ENCODE measurements at places on chromosomes 1 and 21. TPM values are rescaled to one million over a fixed set of nuclear protein-coding genes. Genes with fewer than 3 reads are reported as not detected.

DNA sequence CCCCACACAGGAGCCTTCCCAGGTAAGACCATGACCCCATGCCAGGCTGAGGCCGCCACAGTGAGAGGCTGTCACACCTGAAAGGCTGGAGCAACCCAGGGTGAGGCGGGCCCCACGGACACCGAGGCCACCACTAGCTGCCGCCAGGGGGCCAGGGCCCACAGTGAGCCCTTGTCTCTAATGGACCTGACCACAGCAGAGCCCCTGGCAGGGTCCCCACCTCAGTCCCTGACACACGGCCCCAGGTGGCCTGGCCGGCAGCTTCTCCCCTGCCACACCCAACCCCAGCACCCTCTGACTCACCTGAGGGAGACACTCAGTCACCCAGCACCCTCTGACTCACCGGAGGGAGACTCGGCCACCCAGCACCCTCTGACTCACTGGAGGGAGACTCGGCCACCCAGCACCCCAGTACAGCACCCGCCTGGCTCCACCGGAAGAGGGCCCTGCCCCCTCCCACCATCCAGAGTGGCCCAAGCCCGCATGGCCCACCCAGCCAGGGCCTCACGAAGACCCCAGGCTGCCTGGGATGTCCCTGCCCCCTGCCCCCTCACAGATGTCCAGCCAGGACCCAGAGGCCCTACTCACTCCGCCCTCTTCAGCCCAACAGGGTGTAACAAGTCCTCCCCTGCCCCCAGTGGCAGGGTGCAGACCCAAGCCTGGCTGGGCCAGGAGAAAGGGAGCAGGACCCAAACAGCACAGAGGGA is 4.4 kb downstream of the DVL1 start:
- DNase-seq, result peak; percentile 56

DNA sequence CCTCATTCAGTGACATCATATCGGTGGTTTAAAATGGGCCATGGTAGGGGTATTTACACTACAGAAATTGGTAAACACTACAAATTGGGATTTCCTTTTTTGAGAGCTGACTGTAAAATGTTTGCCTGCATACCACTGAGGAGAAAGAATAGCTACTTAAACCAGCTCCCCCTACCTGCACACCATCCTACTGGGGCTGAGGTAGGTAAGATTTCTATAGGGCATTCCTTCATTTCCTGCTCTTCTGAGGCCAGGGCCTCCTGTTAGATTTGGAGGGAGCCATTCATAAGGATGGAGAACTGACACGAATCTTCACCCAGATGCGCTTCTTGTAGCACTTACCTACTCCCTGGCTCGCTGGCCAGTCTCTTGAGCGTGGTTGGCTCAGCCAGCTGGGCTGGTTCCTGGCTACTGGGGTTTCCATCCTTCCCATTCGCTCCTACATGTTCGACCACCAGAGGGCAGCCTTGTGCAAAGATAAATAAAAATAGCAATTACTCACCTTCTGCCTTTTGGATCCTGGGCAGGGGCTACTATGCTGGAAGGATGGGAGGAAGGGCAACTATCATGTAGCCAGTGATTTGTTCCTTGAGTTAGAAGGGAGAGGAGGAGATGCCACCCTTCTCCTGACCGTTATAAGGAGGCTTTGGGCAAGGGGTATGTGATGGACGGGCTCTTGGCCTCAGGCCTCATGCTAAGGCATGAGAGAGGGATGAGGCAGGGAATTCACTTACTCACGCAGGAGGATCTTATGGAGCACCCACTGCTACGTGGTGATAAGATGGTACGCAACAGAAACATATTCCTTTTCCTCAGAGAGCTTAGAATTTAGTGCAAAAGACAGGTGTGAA is 10.7 kb downstream of the OPTC start:
- DNase-seq, result peak; percentile 85

The CLEC20A gene
- not detected for total RNA-seq

DNA sequence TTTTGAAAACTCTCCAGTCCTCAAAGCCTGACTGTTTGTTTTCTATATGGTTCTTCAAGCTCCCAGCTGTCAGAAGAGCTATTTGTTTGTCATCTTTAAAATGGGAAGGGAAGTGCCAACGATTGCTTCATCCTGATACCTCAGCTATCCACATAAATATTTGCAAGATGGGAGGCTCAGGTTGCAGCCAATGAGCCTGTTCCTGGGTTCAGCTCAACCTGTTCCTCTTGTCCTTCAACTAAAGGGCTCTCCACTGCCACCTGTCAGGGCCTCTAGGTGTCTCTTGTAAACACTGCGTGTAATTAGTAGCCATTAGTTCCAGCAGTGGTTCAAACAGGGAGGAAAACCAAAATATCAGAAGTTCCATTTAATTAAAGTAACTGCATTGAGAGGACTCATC is 445.1 kb downstream of the AJAP1 start:
- no peak for DNase-seq

The RAB7B gene
- total RNA-seq, result 1.6 TPM

DNA sequence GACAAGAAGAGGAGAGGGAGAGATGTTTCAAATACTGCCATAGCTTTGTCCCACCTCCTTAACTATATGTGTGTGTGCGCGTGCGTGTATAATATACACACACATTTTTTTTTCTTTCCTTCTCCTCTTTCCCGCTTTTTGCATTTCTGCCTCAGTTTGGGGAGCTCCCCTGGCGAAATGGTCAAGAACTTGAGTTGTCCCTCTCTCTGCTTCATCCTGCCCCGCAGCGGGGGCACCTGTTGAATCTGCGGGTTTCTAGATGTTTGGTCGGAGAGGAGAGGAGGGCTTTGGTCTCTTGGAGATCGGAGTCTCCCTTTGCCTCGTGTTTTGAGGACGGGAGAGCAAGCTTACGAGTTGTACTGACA is 504 bp downstream of the SCCPDH start:
- no peak for DNase-seq

- no peak for DNase-seq
These were observed 3.7 kb downstream of the SMYD3 start for GRCh38 chr1:246503341-246503740.

The TNFRSF8 gene
- 0.92 TPM for total RNA-seq

DNA sequence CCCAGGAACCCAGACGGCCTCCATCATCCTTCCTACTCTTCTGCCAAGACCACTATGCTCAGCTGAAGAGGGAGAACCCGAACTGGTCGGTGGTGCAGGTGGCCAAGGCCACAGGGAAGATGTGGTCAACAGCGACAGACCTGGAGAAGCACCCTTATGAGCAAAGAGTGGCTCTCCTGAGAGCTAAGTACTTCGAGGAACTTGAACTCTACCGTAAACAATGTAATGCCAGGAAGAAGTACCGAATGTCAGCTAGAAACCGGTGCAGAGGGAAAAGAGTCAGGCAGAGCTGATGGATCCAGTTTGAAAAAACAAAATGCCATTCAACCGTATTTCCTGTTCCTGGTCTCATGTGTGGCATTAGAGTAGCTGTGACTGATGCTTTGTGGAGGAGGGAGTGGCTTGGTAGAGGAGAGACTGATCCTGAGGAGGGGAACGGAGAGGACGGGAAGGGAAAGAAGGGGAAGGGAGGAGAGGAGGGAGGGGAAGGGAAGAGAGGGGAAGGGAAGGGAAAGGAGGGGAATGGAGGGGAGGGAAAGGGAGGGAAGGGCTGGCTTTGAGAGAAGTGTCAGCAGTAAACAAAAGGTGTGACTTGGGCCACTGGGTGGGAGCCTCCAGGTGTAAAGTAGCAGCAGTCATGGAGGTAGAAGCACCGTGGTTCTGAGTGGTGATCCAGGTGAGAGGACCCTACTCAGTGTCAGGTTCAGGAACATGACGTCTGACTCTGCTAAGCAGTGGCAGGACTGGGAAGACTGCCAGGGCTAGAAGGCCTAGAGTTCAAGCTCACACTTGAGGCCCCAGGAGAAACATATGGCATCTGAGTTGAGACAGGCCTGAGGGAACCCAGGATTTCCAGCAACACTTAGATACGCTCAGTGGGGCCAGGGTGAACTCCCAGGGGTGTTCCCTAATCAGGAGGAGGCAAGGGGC is 846 bp downstream of the HMGB4 start:
- no peak for DNase-seq

DNA sequence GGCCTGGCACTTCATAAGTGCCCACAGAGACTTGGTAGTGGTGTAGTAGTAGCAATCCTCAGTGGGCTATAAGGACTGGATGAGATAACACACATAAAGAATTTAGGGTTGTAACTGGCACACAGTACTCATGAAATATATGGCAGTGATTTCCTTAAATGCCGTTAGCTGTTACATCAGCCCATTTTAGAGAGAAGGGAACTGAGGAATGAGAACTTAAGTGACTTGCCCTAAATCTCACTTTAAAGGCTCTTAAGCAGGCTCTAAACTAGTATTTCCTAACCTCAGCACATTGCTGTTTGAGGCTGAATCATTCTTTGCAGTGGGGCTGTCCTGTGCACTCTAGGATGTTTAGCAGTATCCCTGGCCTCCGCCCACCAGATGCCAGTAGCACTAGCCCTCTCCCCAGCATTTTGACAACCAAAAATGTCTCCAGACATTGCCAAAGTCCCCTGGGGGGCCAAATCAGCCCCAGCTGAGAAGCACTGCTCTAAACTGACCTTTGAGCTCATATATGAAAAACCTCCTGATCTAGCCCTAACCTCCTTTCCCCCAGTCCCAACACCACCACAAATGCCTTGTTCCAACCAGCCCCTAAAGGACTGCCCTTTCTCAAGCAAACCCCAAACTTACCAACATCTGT is 11.6 kb downstream of the CAMK2N1 start:
- DNase-seq, result no peak

DNA sequence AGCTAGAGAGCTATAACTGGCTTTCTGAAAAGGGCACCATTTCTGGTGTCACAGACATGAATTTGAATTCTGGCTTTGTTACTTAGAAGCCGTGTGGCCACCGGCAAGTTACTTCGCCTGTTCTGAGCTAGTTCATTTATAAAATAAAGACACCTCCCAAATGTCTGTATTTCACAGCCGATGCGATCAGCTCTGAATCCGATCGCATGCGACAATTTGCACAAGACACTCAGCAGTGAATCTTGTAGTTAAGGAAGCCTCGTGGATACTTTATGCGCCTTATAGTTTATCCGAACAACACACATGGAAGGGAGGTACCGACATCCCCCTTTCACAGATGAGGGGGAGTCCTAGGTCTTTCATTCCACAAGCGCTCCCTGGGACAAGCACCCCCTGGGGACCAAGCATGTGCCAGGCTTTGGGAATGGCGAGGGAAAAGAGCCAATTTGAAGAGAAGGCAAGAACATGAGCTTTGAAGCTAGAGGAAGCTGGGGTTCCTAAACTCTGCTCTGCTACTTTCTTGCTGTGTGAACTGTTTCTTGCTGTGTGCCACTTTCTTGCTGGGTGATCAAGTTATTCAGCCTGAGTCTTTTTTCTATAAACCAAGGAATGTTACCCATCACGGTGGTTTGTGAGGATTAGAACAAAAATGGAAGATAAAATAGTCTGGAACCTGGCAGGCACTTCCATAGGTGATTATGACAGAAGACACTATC is 3.9 kb downstream of the ID3 start:
- DNase-seq, result no peak

DNA sequence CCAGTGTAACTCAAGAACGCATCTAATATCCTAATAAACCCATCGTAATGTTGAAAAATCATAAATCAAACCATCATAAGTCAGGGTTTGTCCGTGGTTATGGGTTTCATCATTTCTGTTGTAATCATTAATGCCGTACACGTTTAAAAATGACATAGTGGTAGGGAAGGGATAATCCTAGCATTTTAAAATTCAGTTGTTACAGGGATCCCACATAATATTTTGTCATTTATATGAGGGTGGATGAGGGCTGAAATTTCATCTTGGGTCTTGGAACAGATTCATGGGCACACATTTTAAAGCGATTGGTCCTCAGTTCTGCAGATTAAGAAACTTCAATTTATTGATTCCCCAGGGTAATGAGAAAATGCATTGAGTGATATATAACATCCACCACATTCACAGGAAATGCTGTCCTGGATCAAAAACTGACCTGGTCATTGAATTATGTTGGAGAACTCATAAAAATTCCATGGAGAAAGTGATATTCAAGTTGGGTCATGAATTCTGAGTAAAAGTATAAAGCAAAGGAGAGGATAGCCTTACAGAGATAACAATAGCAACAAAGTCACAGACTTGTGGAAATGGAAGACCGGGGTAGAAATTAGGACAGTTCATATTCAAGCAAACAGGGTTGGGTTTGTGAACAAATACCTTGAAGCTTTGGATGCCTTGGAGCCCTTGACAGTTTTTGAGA is 1527.3 kb upstream of the TPTE start:
- DNase-seq, result no peak

- DNase-seq, result peak; percentile 86
These were observed at the start of gene OLFML3 for GRCh38 chr1:113978863-113979702. TSS of gene OLFML3 (plus strand) at chr1:113979474. CDS start at chr1:113979517, 43 bp downstream.

- no peak for DNase-seq
These were observed 77.2 kb upstream of the SIPA1L2 start for GRCh38 chr1:232707142-232707541.

The MKNK1 gene
- 39.8 TPM for total RNA-seq

The DSCAM gene
- not detected for total RNA-seq

The PKNOX1 gene
- total RNA-seq, result 9.7 TPM

DNA sequence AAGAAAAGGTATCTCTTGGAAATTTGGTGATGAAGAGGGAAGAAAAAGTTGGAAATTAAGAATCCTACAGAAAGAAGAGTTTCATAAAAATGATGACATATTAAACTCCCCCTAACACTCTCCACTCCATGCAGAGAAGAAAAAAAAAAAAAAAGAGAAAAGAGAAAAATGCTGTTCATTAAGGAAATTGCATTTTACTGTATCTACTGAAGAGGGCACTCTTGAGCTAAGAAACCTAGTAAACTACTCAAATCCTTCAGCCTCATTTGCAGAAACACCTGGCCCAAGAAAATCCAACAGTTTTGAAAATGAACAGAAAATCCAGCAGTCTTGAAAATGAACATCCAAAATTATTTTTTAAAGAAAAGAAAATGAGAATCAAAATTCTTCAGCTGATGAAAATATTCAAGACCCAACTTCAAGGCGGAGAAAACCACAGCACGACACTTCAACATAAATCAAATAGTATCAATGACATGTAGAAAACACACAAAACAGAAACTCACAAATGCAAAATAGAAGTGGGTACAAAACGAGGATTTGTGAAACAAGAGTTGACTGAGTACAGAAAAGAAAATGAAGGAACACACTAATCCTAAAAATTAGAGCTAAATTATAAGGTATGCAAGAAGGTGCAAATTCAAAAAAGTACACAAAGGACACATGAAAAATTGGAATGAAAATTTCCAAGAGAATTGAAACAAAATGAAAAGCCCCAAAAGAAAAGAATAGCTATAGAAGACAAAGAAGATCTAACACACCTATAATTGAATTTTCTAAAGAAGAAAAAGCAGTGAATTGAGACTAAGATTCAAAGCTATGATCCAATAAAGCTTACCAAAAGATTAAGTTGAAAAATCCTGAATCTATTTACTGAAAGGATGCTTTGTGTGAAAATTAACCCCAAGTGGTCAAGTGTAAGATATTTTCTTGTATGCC is 73.2 kb upstream of the DNAJC6 start:
- no peak for DNase-seq

The VPS45 gene
- total RNA-seq, result 49.0 TPM

All from Right ventricle myocardium inferior (tissue), 1 donor.